Stimulated activated CD4-positive, alpha-beta T cell treated with anti-CD3 and anti-CD28 coated beads, Interleukin-15, amount 100 ng/mL, for 1 hour (primary cell): ENCODE measurements at places on chromosomes 2 and 18.
A peak's percentile ranks its signal among the peaks of the same experiment; 100 is the strongest.

- DNase-seq = no peak
Observed at GRCh38 chr2:176161825-176162626, 4.9 kb downstream of the HOXD3 start.

DNA sequence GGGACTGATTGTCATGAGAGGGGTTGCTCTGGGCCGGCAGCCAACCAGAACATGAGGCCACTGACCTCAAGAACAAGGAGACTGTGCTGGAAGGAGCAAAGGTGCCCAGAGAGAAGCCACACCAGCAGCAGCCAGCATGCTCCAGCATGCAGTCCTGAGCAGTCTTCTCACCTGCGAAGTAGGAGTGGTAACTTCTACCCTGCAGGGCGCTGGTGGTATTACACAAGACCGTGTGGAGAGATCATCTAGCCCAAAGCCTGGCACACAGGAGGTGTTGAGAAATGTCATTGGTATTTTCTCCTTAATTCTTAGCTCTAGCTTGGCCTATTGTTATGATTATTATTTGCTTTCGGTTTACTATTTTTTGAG, 132.7 kb downstream of the TSN start:
- DNase-seq = no peak

DNA sequence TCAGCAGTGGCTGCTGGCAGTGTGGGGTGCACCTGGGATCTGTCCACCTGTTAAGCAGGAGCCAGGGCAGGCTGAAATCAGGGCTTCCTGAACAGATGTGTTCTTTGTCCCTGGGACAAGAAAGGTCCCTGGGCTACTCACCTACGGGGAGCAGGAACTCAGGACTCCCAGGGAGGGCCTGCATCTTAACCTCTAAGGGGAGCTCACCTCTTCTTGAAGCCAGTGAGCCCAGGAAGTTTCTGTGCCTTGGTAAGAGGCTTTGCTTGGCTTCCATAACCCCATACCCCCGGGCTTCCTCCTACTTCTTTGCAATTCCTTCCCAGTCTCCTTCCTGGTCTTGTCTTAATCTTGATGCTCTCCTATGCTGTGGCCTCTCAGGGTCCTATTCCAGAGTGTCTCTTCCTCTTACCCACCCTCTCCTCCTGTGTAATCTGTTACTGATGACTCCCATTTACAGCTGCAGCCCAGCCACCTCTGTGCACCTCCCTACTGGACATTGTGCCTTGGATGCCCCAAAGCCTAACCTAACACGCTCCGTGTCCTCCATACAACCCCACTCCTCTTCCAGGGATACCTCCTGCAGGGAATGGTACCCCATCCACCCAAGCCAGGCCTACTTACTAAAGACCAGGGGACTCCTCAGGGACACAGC, 55.7 kb upstream of the MAPRE3 start:
- DNase-seq = no peak

- DNase-seq = no peak
Observed at GRCh38 chr2:23664066-23664788, 262.7 kb downstream of the ATAD2B start.

DNA sequence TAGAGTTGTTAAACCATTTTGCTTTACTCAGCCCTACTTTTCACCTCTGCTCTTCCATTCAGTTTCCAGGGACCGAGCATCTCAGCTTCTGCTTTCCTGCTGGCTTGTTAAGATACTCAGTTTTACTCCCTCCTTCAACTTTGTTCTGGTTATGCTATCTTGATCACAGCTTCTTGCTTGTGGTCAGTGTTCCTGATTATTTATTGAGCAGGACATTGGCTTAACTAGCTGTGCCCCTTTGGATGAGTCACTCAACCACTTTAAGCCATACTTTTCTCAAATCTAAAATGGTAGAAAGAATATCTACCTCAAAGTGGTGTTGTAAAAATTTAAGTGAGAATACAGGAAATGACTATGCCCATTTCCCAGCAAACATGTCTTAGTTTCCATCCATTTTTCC, 124.0 kb downstream of the KYNU start:
- DNase-seq = no peak

DNA sequence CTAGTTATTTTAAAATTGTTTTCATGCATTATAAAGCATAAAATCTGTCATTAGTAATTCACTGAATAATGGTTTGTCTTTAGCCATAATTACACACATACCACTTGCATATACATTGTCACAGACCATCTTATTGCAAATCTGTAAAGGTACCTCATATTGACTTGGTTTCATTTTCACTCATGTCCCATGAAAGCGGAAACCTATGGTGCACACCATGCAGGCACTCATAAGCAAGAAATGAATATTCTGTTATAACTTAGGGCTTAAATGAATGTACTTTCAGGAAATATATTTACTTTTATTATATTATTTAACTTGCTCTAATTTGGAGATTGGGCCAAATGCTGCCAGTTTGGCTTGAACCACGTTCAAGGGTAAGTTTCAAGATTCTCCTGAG, 29.2 kb upstream of the STK17B start:
- no peak for DNase-seq

GRCh38 chr2:195501746-195502145, 155.3 kb upstream of the SLC39A10 start:
- DNase-seq = no peak

GRCh38 chr18:50013363-50014138, 181.4 kb downstream of the MYO5B start:
- no peak for DNase-seq

- DNase-seq = no peak
Observed at GRCh38 chr2:102082571-102083392, 59.8 kb upstream of the IL1R1 start.

DNA sequence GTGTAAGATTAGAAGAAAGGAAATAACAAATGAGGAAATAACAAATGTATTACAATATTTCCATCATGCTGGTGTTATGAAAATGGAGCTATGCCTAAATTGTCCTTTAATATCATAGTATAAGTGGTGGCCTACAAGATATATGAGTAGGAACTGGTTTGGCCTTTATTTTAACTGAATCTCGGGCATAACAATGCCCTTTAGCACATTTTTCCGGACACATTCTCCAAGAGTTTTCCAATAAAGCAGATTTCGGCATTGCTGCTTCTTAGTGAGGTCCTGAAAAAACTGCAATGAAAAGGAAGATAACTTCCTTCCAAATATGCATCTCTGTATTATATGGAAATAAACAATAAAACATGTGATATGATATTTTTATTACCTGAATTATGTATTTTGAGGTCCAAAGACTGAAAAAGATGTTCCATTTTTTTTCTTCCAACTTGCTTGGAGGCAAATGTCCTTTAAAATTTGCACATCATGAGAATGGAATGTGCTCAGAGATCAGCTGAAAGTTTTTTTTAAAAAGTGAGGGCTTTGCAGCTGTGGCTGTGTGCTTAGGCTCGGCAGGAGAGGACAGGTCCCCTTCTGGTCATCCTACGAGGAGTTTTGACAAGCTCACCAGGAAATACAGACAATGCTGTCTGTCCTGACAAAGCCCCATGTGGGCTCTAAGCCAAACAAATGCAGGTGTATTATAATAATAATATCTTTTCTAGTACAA, 132.3 kb upstream of the RND3 start:
- DNase-seq = no peak

DNA sequence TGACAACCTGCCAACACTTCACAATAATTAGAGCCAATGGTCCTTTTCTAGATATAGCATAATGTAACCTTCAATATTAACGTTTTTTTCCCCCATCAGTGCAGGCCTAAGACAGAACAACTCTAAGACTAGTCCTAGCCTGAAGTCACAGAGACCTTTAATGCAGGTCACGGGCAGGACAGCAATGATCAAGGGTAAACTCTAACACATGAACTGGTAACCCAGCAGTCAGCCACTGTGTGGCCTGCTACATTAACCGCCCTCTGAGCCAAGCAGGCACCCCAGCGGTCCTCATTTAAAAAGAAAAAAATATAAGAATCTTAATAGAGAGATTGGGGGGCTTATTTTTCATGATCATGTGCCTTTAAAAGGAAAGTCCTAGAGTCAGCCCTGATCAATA, 290.6 kb downstream of the AFF3 start:
- no peak for DNase-seq

DNA sequence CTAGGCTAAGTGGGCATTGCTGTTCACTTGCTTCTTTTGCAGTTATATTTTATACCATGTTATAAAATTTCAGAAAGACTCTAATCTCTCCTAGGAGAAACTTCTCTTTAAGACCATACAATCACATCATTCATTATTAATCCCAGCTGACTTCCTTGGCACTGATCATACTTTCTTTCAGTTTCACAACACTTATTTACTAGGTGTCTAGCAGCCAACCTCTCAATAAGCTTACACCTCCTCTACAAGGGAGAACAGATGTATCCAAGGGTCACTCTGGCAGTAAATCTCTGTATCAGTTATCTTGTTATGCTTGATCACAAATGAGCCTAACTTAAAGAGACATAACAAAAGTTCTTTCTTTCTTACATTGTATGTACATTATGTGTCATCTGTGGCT, 69.8 kb upstream of the EPB41L5 start:
- no peak for DNase-seq

- no peak for DNase-seq
Observed at GRCh38 chr18:22283397-22283796, 114.0 kb downstream of the GATA6 start.

- DNase-seq = no peak
Observed at GRCh38 chr18:78927156-78927555, 52.5 kb upstream of the SALL3 start.

GRCh38 chr2:102652126-102652525, 32.8 kb downstream of the SLC9A2 start:
- no peak for DNase-seq

GRCh38 chr2:64359892-64360657, 93.9 kb upstream of the LGALSL start:
- no peak for DNase-seq

- no peak for DNase-seq
Observed at GRCh38 chr18:36600548-36600947, 228.3 kb downstream of the TPGS2 start.

- no peak for DNase-seq
Observed at GRCh38 chr2:234218266-234219045, 168.0 kb downstream of the SPP2 start.

DNA sequence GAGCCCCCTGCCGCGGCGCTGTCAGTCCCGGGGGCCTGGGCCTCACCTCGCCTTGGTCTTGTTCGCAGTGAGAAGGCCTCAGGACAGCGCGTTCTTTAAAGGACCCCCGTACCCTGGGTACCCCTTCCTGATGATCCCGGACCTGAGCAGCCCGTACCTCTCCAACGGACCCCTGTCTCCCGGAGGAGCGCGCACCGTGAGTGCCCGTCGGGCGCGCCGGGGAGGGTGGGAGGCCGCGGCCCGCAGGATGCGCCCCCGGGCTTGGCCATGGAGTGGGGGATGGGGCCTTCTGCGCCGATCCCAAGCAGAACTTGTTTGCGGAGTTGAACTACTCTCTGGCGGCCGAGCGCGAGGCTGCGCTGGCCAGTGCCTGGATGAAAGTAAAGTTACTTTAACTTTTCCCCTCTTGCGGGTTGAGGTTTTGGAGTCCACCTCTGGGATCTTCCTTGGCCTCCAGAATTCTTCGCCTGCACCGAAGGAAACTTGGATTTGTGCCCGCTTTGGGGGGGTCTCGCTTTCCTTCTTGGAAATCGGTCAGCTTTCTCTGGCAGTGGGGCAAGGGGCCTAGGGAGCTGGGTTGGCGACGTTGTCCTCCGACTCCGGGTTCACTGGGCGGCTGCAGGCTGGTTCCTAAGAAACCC, 1.2 kb downstream of the TCF7L1 start:
- no peak for DNase-seq

DNA sequence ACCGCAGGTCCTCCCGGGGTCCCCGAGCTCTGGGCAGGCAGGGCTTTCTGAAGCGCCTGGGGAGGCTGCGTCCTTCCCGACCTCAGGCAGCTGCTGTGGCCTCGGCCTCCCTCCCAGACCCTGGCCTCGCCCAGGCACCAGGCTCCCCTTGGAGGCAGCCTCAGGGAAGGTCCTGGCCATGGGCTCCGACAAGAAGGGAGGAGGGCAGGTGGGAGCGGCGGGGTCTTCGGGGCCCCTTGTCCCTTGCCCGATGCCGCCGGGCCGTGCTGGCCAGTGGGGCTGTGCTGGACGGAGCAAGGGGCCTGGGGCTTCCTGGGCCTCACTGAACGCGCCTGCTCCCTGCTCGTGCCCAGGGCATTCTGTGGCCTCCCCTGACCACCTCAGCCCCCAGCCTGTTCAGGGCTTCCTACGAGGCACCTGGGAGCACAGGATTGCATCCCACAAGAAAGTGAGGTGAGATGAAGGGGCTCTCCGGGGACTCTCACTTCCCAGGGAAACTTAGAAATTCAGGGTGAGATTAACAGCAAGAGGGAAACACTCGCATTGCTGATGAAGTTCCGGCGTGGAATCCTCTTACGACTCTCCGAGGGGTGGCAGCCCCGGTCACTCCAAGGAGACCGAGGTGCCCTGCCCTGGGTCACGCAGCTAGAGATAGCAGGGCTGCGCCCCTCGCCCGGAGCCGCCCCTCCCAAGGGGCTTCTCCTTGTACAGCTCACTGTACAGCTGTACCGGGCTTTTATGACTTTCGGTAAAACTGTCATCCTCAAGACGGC, 778 bp downstream of the MFSD2B start:
- DNase-seq = no peak

GRCh38 chr2:105597011-105597805, 147.5 kb upstream of the NCK2 start:
- DNase-seq = no peak

- no peak for DNase-seq
Observed at GRCh38 chr18:44798433-44799048, 117.9 kb downstream of the SETBP1 start.

GRCh38 chr2:23157812-23158211, 227.2 kb upstream of the KLHL29 start:
- no peak for DNase-seq

DNA sequence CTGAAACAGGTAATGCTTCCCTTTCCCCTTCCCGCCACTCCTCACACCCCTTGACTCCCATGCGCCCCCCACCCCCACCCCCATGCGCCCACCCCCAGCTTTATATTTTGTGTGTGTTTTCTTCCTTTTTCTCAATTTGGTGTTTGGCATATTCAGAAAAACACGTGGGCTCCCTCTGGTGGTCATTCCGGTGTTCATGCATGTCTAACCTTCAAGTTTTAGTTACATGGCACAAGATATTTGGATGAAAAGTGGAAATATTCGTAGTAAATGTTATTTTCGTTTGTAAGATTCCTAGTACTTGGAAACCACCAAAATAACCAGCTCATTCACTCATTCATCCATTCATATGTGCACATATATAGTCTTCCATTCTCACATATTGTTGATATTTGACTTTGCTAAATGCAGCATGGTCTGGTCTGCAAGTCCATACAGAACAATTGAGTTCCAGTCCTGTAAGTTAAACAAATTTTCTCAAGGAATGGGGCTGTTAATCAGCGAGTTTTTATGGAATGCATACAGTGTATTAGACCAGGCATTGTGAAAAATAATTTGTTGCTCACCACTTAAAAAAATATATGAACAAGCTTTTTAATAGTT, 143.6 kb upstream of the MAP3K20 start:
- peak; percentile 30 for DNase-seq
